ENCODE measurements at places on chromosomes 7 and 10.

- no peak overlapping the region for H3K27ac ChIP-seq
- peaks cover 2% of the 10 kb centered on the region for H3K27me3 ChIP-seq
- DNase-seq = no peak
- H3K4me1 ChIP-seq = peaks cover 11% of the 10 kb centered on the region
- H3K36me3 ChIP-seq = no peaks in the 10 kb centered on the region
- no peak overlapping the region for H3K4me3 ChIP-seq
Observed at GRCh38 chr10:127524229-127524628, 24.9 kb upstream of the NPS start.

DNA sequence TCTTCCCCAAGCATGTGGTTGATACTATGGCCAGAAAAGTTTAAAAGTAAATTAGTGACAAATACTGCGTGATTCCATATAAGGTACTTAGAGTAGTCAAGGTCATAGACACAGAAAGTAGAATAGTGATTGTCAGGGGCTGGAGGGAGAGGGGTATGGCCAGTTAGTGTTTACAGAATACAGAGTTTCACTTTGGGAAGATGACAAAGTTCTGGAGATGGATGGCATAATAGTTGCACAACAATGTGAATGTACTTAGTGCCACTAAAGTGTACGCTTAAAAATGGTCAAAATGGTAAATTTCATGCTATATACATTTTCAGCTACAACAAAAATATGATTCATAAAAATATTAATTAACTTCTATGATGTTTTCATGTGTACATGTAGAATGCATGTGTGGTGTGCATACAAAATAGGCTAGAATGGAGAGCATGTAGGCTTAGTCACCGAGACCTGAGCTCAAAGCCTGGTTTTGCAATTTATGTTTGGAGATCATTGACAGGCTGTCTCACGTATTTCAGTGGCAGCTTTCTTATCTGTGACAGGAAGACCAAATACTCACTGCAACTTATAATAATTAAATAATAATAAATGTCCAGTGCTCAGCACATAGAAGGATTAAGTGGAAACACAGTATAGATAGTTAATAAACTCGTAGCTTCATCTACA is 625.6 kb downstream of the SUGCT start:
- H3K4me3 ChIP-seq = no peak overlapping the region
- H3K27me3 ChIP-seq = no peaks in the 10 kb centered on the region
- no peak for DNase-seq
- H3K4me1 ChIP-seq = peaks cover 39% of the 10 kb centered on the region
- no peak overlapping the region for H3K27ac ChIP-seq

DNA sequence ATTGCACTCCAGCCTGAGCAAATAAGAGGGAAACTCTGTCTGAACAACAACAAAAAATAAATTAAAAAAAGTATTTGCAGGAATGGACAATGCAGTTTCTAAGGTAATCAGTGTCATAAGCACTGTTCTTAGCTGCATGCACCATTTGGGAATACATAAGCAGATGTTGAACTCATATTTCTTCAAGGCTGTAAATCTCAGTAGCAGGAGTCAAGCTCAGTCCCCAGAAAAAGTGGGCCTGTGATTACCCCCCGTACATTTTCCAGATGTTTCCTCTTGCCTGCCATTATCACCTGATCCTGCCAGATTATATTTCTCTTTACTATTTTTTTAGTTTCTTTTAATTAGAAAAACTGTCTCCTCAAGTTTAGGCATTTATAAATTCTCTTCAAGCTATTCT is 667.6 kb upstream of the ANKRD30A start:
- H3K27me3 ChIP-seq = no peaks in the 10 kb centered on the region
- no peak overlapping the region for H3K4me3 ChIP-seq
- H3K27ac ChIP-seq = no peak overlapping the region
- no peaks in the 10 kb centered on the region for H3K4me1 ChIP-seq

- H3K4me3 ChIP-seq = no peak overlapping the region
- no peaks in the 10 kb centered on the region for H3K27me3 ChIP-seq
- no peaks in the 10 kb centered on the region for H3K36me3 ChIP-seq
- no peak for DNase-seq
- H3K27ac ChIP-seq = no peak overlapping the region
- H3K4me1 ChIP-seq = peaks cover 8% of the 10 kb centered on the region
Observed at GRCh38 chr7:90233569-90233968, 11.4 kb upstream of the CFAP69 start.

GRCh38 chr7:37671876-37672275 is 11.7 kb upstream of the GPR141 start:
- DNase-seq = no peak
- H3K27ac ChIP-seq = no peak overlapping the region
- no peaks in the 10 kb centered on the region for H3K36me3 ChIP-seq

DNA sequence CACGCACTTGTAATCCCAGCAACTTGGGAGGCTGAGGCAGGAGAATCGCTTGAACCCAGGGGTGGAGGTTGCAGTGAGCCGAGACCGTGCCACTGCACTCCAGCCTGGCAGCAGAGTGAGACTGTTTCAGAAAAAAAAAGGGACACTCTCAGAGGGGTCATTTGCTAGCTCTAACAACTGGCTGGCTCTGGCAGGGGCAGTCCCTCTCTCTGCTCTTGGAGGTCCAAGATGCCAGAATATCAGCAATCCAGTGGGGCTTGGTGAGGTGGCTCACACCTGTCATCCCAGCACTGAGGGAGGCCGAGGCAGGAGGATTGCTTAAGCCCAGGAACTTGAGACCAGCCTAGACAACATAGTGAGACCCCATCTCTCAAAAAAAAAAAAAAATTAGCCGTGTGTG is 2.5 kb upstream of the PILRA start:
- no peak for DNase-seq
- peak overlapping the region; percentile 87 for H3K27ac ChIP-seq
- H3K4me1 ChIP-seq = peaks cover 47% of the 10 kb centered on the region
- H3K36me3 ChIP-seq = peaks cover 6% of the 10 kb centered on the region
- no peak overlapping the region for H3K4me3 ChIP-seq
- H3K27me3 ChIP-seq = no peaks in the 10 kb centered on the region

DNA sequence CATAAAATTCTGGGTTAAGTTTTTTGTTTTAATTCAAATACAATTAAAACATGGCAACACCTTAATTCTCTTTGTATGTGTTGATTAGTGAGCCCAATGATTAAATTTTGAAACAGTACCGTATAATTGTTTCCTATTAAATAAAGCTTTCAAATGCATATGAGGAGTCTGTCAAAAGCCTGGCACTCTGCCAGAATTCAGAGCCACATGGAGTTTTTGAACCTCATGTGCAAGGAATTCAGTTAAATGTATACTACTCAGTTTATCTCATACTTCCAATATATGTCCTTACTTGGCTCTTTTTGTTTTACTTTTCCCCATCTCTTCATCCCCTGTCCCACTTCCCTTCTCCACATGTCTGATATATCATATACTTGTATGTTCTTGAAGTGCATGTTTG is 165.6 kb upstream of the FAM3C start:
- H3K27ac ChIP-seq = no peak overlapping the region
- no peak for DNase-seq
- H3K27me3 ChIP-seq = no peaks in the 10 kb centered on the region
- no peak overlapping the region for H3K4me3 ChIP-seq

GRCh38 chr7:64685741-64686140 is 19.8 kb downstream of the ZNF107 start:
- DNase-seq = no peak
- H3K27ac ChIP-seq = no peak overlapping the region
- no peaks in the 10 kb centered on the region for H3K27me3 ChIP-seq
- H3K4me3 ChIP-seq = no peak overlapping the region

GRCh38 chr7:110944966-110945644 is 145.8 kb upstream of the LRRN3 start:
- no peak for DNase-seq
- no peaks in the 10 kb centered on the region for H3K36me3 ChIP-seq
- no peaks in the 10 kb centered on the region for H3K27me3 ChIP-seq
- peak overlapping the region; percentile 19 for H3K27ac ChIP-seq

DNA sequence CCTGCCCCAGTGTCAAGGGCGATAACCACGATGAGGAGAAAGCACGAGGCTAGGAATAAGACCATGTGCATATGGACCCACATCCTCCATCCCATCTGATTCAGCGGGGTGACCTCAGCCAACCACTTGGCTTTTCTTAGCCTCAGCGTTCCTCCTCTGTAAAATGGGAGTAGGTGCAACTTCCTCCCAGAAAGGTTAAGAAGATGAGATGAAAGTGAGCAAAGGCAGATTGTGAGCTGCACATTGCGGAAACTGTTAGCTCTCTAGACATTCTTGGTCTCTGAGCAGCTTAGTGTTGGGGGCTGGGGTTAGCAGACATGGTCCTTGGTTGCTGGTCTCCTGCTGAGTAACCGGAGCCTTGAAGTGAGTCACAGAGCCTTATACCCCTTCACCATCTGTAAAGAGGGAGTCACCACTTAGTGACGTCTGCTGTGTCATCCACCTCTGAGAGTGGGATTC is 497.3 kb upstream of the GALNT17 start:
- no peak overlapping the region for H3K4me3 ChIP-seq
- H3K36me3 ChIP-seq = no peaks in the 10 kb centered on the region
- peaks cover 38% of the 10 kb centered on the region for H3K4me1 ChIP-seq
- H3K27ac ChIP-seq = no peak overlapping the region

GRCh38 chr7:391961-392524 is 102.1 kb downstream of the FOXL3 start:
- DNase-seq = peak; percentile 6
- no peaks in the 10 kb centered on the region for H3K4me1 ChIP-seq
- H3K27me3 ChIP-seq = peaks cover 18% of the 10 kb centered on the region

GRCh38 chr7:102914585-102914984 is 1.8 kb downstream of the LRRC17 start:
- no peak overlapping the region for H3K4me3 ChIP-seq
- DNase-seq = peak; percentile 38
- peak overlapping the region; percentile 71 for H3K27ac ChIP-seq

- DNase-seq = no peak
- H3K27me3 ChIP-seq = no peaks in the 10 kb centered on the region
- H3K4me3 ChIP-seq = no peak overlapping the region
- H3K36me3 ChIP-seq = no peaks in the 10 kb centered on the region
- 0 out of 2 replicates have a peak, but pooled peaks cover 6% of the 10 kb centered on the region for H3K4me1 ChIP-seq
Observed at GRCh38 chr7:141043616-141044015, 28.9 kb upstream of the MRPS33 start.

- peak overlapping the region; percentile 99 for H3K27ac ChIP-seq
- H3K4me3 ChIP-seq = peak overlapping the region; percentile 59
- H3K27me3 ChIP-seq = no peaks in the 10 kb centered on the region
- DNase-seq = peak; percentile 68
Observed at GRCh38 chr10:73591935-73592699, 975 bp upstream of the USP54 start.

GRCh38 chr7:35900651-35901050 is 99.8 kb downstream of the SEPTIN7 start:
- DNase-seq = no peak
- peaks cover 25% of the 10 kb centered on the region for H3K36me3 ChIP-seq
- H3K27ac ChIP-seq = no peak overlapping the region
- H3K4me1 ChIP-seq = peaks cover 5% of the 10 kb centered on the region

- no peaks in the 10 kb centered on the region for H3K36me3 ChIP-seq
- no peaks in the 10 kb centered on the region for H3K27me3 ChIP-seq
- H3K4me1 ChIP-seq = 0 out of 2 replicates have a peak, but pooled peaks cover 3% of the 10 kb centered on the region
- H3K4me3 ChIP-seq = no peak within 1 kb of the TSS
- DNase-seq = no peak
- H3K27ac ChIP-seq = no peak within 1 kb of the TSS
Observed at GRCh38 chr10:113663908-113664307, at the start of gene NRAP. Gene NRAP, minus strand, starts transcription at chr10:113664041. Its CDS starts 159 bp downstream, at chr10:113663882.

DNA sequence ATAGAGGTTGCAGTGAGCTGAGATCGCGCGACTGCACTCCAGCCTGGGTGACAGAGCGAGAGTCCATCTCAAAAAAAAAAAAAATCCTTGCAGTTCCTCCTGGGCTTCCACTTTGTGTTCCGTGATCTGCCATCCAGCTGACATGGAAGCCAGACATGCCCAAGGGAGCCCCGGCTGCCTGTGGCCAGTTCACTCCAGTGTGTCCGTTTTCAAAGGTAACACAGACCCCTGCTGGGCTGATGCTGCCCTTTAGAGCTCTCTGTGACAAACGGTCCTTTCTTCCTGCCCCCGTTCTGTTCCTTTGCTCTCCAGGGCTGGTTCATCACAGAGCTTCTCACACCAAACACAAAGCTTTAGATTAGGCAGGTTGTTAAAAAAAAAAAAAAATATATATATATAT is 130.8 kb downstream of the CUL2 start:
- no peak for DNase-seq
- peaks cover under 1% of the 10 kb centered on the region for H3K4me1 ChIP-seq

GRCh38 chr7:69963393-69963792 is 365.1 kb downstream of the AUTS2 start:
- no peaks in the 10 kb centered on the region for H3K36me3 ChIP-seq
- no peak for DNase-seq
- H3K27ac ChIP-seq = no peak overlapping the region

- H3K27ac ChIP-seq = no peak overlapping the region
- H3K4me3 ChIP-seq = no peak overlapping the region
- DNase-seq = no peak
- peaks cover 25% of the 10 kb centered on the region for H3K4me1 ChIP-seq
- H3K36me3 ChIP-seq = no peaks in the 10 kb centered on the region
Observed at GRCh38 chr10:112282086-112282485, 1.1 kb upstream of the TECTB start.

- no peaks in the 10 kb centered on the region for H3K36me3 ChIP-seq
- peaks cover 13% of the 10 kb centered on the region for H3K4me1 ChIP-seq
- no peaks in the 10 kb centered on the region for H3K27me3 ChIP-seq
- DNase-seq = peak; percentile 75
Observed at GRCh38 chr7:36670585-36671431, 53.5 kb downstream of the AOAH start.

DNA sequence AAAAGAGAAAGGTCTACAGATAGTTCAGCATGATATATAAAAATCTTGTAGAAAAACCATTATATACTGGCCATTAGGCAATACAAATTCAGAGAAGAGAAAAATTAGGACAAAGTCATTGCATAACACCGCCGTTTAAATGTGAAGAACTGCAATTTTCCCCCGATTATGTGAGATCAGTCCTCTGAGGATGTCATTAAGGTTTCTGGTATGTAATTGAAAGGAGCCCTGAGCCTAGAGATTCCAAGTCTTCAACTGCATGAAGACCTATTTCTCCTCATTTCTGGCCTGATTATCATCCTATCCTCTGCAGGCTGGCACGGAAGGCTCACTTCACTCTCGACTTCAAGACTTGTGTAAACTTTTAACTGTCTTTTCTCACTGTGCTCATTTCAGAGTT is 395.3 kb downstream of the GALNT17 start:
- peaks cover 23% of the 10 kb centered on the region for H3K36me3 ChIP-seq
- no peaks in the 10 kb centered on the region for H3K27me3 ChIP-seq
- no peak overlapping the region for H3K27ac ChIP-seq
- H3K4me1 ChIP-seq = peaks cover 8% of the 10 kb centered on the region
- no peak for DNase-seq
